ENCODE measurements at places on chromosomes 5 and 9.

GRCh38 chr5:80935811-80936385, 24.3 kb upstream of the RASGRF2 start:
- DNase-seq, result no peak

DNA sequence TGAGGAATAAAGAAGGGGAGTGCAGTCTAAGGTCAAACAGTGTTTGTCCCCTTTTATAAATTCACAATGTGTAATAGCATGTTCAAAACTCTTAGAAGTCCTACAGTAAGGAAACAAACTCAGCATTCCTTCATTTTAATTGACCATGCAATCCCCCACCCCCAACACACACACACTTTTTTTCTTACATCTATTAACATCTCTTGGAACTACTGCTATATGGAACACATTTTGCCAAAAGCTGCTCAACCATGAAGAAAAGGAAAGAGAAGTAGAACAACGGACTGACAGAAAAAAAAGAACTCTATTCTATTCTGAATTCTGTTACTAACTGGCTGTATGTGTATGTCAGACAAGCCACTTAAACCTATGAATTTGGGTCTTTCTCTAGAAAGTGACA, 2.8 kb upstream of the CTNNAL1 start:
- DNase-seq, result no peak

DNA sequence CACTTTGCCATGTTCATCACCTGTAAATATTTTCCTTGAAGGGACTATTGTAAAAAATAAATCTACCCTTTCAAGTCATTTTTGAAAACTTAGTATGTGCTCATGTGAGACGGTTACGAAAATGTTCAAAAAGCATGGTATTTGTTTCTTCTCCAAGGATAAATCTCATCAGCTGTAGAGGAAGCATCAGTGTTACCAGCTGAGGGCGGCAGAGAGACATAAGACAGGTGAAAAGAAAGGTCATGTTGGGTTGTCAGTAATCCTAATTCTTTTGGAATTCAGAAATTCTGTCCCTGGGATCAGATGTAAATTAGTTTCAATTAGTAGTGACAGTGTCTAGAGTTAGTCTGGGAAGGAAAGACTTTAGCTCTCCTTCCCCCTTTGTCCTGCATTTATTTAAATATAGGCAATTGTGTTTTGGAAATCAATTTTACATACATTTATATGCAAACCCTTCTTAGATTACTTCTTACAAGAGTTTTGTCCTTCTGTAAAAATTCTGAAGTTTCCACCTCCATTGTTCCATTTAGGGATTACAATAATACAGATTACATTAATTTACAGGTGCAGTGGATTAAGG, 791.9 kb upstream of the CDH6 start:
- DNase-seq, result no peak

- DNase-seq, result peak; percentile 57
These were observed 12.8 kb downstream of the OR1J1 start for GRCh38 chr9:122464633-122465567.

- DNase-seq, result no peak
These were observed 167.9 kb downstream of the HTR1A start for GRCh38 chr5:63794296-63794695.

DNA sequence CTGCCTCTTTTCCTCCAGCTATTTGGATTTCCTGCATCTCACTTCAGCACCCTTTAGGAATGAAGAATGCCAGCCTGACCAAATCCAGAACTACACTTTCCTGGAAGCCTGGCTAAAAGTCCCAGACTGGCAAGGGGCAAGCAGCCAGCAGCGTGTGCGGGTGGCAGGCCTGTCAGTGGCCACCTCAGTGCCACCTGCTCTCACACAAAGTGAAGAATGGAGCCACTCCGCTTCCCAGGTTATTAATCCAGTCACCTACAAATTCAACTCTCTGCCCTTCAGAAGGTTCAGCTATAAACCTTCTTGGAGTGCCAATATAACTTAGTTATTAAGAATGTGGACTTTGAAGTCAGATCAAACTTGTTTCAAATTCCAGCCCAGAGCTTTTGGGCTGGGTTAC, 6.7 kb upstream of the ALDOB start:
- no peak for DNase-seq

Data from activated CD4-positive, alpha-beta T cell treated with anti-CD3 and anti-CD28 coated beads, Interleukin-2, amount 50 U/mL, for 1 hour (primary cell).